ENCODE measurements at places on chromosomes 13 and 19.

DNA sequence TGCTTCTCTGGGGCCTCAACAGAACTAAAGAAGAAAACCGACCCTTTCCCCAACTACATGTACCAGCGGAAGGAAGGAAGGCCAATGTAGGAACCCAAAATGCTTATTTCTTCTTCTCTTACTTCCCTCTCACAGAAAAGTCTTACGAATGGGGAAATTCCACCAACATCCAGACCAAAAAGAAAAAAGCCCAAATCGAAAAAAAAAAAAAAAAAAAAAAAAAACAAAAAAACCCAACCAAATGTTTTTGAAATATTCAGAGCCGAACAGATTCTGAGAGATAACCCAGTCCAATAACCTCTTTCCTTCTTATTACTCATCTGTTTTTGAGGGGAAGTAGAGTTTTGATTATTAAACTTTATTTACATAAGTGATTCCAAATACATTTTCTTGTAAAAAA is 3.9 kb downstream of the PPM1N start:
- DNase-seq, result no peak

DNA sequence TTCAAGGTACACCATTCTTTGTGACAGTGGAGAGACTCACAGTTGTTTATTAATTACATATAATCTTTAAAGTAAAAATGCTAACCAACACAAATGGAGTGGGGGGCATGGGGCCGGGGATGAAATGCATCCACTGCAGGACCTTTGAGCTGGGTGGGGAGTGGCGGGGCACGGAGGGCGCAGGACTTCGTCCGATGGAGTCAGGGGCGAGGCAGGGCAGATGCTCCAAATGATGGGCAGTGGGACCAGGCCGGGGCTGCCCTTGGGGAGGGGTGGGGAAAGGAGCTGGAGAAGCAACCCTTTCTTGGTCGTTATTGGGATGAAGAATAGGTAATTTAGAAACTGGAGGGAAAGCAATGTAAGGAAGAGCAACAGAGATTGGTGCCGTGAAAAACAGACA is 220.0 kb downstream of the TEX29 start:
- DNase-seq, result no peak

DNA sequence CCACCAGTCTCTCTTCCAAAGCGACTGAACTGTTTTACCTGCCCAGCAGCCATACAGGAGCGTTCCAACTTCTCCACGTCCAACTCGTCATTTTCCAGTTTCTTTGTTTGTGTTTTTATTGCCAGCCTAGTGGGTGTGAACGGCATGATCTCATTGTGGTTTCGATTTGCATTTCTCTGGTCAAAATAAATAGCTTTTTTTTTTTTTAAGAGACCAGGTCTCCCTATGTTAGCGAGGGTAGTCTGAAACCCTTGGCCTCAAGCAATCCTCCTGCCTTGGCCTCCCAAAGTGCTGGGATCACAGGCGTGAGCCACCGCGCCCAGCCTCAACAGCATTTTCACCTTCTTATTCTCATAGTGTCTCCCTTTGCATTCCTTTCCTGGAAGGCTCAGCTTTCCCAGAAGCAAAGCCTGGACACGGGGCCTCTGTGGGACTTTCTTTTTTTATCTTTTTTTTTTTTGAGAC is 4.2 kb upstream of the JSRP1 start:
- DNase-seq, result peak; percentile 54

DNA sequence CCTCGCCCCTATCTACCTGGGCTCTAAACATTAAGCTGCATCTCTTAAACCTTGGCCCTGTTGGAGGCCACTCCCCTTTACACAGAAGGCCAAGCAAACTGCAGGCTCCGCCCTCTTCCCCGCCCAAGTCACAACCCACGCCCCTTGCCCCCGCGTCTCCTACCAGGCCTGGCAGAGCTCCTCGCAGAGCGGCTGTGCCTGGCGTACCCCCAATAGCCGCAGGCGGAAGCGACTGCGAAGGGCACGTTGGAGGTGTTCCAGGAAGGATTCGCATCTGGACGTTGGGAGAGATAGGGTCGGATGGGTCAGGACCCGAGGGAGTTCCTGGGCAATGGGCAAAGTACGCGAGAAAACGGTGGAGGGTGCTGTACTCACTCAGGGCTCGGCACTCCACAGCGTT is 5.9 kb downstream of the RTBDN start:
- DNase-seq, result peak; percentile 33
